ENCODE measurements at places on chromosomes 7 and 10. TPM values are rescaled to one million over a fixed set of nuclear protein-coding genes. Genes with fewer than 3 reads are reported as not detected.

DNA sequence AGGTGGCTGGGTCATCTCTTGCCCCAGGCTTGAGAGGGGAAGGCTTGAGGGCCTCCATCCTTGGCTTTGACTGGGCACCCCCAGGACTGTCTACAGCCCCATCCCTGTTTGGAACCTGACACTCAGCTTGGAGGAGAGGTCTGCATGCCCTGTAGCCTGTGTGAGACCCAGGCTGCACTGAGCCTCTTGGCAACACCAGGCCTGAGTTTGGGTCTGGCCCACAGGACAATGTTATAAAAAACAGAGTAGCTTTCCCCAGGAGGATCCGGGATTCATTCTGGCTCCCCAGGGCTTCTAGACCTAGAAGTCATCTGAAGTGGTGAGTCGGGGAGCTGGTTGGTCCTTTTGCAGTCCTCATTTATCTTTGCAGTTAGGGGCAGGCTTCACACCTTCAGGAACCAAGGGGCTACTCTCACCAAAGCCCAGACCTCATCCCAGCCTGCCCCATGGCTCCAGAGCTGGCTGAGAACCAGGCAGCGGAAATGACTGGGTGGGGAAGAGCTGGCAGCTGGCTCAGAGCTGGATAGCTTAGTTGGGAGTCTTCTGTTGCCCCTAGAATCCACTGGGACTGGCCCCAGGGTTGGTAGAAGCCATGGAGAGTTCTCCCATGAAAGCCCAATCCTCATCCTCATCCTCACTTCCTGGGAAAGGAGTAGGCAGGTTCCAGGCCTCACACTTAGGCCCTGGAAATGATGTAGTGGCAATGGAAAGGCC is 68.8 kb downstream of the ADCYAP1R1 start:
- H3K27ac ChIP-seq, result no peak overlapping the region
- H3K36me3 ChIP-seq, result no peaks in the 10 kb centered on the region
- H3K4me3 ChIP-seq, result no peak overlapping the region
- no peaks in the 10 kb centered on the region for H3K27me3 ChIP-seq
- no peak for DNase-seq
- H3K4me1 ChIP-seq, result no peaks in the 10 kb centered on the region

TMEM270 gene
- total RNA-seq, result not detected

C10orf105 gene
- total RNA-seq, result 0.55 TPM

CCDC172 gene
- not detected for total RNA-seq

ECHDC3 gene
- 6.4 TPM for total RNA-seq

- peaks cover 51% of the 10 kb centered on the region for H3K4me1 ChIP-seq
- no peaks in the 10 kb centered on the region for H3K36me3 ChIP-seq
- H3K27ac ChIP-seq, result no peak overlapping the region
- DNase-seq, result peak; percentile 70
- H3K27me3 ChIP-seq, result no peaks in the 10 kb centered on the region
- peak overlapping the region; percentile 99 for H3K4me3 ChIP-seq
Observed at GRCh38 chr10:132398566-132398991, 1.6 kb downstream of the PWWP2B start.

- no peak overlapping the region for H3K4me3 ChIP-seq
- no peaks in the 10 kb centered on the region for H3K36me3 ChIP-seq
- peaks cover 36% of the 10 kb centered on the region for H3K4me1 ChIP-seq
- DNase-seq, result no peak
- peak overlapping the region; percentile 20 for H3K27ac ChIP-seq
- H3K27me3 ChIP-seq, result no peaks in the 10 kb centered on the region
Observed at GRCh38 chr10:11197266-11197712, 179.6 kb downstream of the CELF2 start.

ERVW-1 gene
- not detected for total RNA-seq

All from sigmoid colon (tissue), 7 donors.